SK-N-SH (cell line): ENCODE measurements at places on chromosomes 2 and 18.

DNA sequence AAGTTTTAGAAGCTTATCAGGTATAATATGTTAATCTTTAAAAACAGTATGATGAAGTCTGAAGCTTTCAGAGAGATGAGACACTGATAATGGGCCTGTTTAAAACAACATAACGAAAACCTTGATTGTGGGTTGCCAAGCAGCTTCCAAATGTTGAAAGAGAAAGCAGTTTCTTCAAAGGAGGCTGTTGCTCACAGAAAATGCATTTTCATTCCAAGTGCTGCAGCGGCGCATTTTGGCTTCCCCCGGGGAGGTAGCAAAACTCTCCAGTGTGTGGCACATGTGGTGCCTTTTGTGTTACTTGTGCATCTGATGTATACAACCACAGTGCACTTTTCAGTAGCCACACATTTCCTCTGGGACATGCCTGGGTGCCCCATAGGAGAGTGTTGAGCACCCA, 66.1 kb downstream of the TMEFF2 start:
- 0 out of 2 replicates have a peak, but pooled peaks cover 3% of the 10 kb centered on the region for H3K4me1 ChIP-seq
- H3K4me3 ChIP-seq = no peak overlapping the region
- H3K27ac ChIP-seq = no peak overlapping the region

- no peaks in the 10 kb centered on the region for H3K4me1 ChIP-seq
- peak; percentile 92 for DNase-seq
- H3K36me3 ChIP-seq = no peaks in the 10 kb centered on the region
- H3K27me3 ChIP-seq = no peaks in the 10 kb centered on the region
These were observed at the start of gene MOCOS for GRCh38 chr18:36187193-36187825. TSS of gene MOCOS (plus strand) at chr18:36187497. CDS start at chr18:36187540, 43 bp downstream.

DNA sequence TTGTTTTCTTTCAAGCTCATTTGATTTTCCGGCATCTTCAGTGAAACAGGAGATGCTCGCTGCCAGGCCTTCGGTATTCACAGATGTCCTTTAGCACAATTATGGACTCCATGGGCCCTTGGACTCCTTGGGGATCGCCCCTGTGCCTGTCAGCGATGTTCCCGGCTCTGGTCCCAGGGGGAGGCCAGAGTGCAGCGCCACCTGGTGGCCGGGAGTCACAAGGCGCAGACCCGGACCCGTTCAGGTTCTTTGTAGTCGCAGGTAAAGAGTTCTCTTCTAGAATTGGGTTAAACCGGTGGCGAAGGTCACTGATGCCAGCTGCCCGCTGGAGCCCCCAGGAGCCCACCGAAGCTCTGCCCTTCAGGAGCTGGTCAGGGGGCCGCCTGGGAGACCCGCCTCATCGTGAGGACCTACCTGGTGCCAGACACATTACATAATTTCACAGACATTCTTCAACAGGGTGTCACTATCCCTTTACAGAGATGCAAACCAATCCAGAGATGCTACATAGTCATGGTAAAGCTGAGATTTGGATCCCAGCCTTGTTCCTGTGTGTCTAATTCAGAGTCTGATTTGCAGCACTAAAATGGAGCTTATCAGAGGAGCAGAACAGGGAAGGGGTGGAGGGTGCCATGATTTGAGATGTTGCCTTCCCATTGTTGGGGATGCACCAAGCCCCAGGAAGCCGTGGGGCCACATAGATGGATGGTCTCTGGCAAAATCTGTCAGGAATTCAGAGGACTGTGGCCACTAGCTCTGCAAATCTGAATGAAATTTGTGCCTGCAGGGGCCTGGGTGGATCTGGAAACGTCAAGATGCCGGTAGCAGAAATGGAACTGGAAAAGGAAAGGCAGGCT, 6.0 kb upstream of the INPP5D start:
- H3K27ac ChIP-seq = no peak overlapping the region
- no peaks in the 10 kb centered on the region for H3K36me3 ChIP-seq
- peak overlapping the region; percentile 24; the same call in 1 of the 2 replicates for H3K4me3 ChIP-seq

GRCh38 chr2:136363900-136364299, 246.0 kb upstream of the CXCR4 start:
- DNase-seq = no peak
- H3K4me1 ChIP-seq = no peaks in the 10 kb centered on the region; the same call in 1 of the 2 replicates
- no peak overlapping the region for H3K4me3 ChIP-seq

DNA sequence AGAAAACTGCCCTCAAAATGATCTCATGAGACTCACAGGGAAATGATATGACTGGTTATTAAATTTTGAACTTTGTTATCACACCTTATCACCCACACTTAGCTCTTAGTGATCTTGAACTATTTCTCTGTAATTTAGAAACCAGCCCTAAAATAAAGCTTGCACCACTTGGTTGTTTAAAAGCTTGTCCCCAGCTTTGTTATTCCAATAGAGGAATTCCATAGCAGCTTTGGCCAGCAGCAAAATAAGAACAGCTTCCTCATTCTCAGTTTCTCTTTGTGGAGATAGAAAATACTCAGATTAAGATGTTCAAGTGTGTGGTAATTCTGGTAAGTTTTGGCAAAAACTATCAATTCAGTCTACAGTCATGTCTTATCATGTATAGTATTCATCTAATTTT, 54.4 kb upstream of the CCDC68 start:
- no peaks in the 10 kb centered on the region for H3K36me3 ChIP-seq
- no peaks in the 10 kb centered on the region for H3K27me3 ChIP-seq
- no peak overlapping the region for H3K27ac ChIP-seq
- DNase-seq = no peak
- H3K4me1 ChIP-seq = no peaks in the 10 kb centered on the region

DNA sequence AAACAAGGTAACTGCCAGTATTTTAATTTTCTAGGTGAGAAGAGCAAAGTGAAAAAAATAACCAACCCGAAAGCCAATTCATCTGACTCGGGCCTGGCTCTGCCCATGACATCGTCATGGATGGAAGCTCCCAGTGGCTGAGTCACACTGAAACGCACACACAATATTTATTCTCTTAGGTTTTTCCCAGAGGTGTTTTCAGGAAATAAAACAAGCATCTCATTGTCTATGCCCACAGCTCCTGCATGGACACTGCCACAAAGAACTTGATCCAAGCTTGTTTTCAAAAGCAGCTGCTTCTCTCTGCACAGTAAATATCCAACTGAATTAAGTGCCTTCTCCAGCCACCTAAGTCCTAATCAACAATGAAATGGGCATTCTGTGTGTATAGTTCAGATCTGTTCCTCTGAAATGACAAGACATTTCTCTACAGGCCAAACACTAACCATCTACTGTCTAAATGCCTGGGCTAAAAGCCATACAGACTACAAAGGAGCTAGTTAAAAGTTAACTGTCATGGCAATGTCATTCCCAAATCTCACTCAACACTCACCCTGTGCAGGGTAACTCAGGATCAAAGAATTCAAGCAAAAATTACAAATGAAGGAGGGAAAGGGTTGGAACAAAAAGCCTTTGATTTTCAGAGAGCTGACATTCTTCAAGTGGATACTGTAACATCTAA, 62.9 kb downstream of the RPL31 start:
- no peak for DNase-seq
- H3K27ac ChIP-seq = peak overlapping the region; percentile 8; the same call in 1 of the 2 replicates
- H3K4me1 ChIP-seq = 0 out of 2 replicates have a peak, but pooled peaks cover 6% of the 10 kb centered on the region
- H3K36me3 ChIP-seq = no peaks in the 10 kb centered on the region
- H3K27me3 ChIP-seq = no peaks in the 10 kb centered on the region

DNA sequence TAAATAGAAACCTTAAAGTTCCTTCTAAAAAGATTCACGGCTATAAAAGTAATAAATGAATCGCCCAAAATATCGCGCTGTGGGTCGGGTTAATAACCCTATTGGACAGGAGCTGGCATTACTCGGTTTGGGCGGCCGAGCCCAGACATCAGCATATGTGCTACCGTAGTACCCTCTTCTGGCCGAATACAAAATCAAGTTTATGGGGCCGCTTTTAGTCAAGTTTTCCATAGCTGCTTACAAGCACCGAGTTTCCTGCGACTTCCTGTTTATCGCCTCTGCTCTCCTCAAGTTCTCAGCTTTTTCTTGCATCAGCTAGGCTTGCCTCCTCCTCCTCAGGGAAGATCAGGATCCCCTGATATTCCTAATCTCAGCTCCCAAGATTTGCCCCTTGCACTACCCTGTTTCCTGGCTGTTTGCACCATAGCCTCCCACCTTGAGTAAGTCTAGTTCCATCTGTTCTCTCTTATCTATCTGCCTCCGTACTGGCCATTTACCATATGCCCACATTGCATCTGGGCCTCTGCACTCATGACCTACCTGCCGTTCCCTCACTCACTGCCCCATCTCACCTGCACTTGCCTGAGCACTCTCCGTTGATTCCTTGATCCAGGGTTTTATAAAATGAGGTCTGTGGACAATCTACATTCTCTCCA, 56.1 kb downstream of the SLC35F5 start:
- no peak overlapping the region for H3K4me3 ChIP-seq
- H3K27me3 ChIP-seq = no peaks in the 10 kb centered on the region
- no peaks in the 10 kb centered on the region for H3K36me3 ChIP-seq
- 0 out of 2 replicates have a peak, but pooled peaks cover 4% of the 10 kb centered on the region for H3K4me1 ChIP-seq
- DNase-seq = peak; percentile 57

DNA sequence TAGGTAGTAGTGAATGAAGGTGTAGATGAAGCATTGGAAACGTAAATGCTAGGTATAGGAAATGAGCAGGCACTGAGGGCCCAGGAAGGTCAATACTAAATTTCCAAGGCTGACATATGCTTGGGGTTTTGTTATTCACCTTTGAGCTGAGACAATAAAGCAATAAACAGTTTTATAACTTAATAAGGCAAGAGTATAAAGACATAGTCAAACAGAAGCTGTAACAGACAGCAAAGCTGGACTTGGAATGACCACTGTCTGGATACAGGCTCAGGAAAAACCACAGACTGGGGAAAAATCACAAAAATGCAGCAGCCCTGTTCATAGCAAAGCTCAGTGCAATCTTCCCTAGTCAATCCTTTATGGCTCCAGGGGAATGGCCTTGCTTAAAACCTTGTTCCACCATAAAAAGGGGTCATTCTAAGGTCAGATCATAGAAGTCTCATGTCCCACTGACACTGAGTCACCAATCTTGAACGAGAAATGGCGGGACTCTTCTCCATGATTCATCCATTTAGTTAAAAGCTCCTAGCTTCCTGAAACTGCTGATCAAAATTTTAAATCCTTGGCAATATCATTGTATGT, 493.3 kb downstream of the CMPK2 start:
- DNase-seq = no peak
- no peaks in the 10 kb centered on the region for H3K36me3 ChIP-seq
- H3K27me3 ChIP-seq = no peaks in the 10 kb centered on the region
- H3K4me3 ChIP-seq = no peak overlapping the region

DNA sequence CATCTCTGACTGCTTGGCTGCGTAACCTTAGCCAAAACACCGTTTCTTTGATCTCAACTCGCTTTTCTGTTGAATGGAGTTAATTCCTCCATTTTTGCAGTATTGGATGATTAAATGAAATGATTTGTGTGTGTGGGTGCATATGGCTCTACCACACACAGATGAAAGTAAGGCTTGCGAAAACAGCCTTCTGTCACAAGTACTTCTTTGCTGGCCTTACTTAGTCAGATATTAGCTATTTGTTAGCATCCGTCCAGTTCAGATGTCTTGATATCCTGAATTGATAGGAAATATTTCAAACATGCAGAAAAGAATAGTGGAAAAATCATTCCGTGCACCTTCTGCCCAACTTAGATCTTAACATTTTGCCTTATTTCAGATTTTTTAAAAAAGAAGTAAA, 21.8 kb downstream of the NCOA1 start:
- 0 out of 2 replicates have a peak overlapping the region, but pooled peaks have one; percentile 0 for H3K27ac ChIP-seq
- peaks cover 24% of the 10 kb centered on the region; the same call in 1 of the 2 replicates for H3K4me1 ChIP-seq
- no peak for DNase-seq
- H3K36me3 ChIP-seq = no peaks in the 10 kb centered on the region
- H3K27me3 ChIP-seq = no peaks in the 10 kb centered on the region
- no peak overlapping the region for H3K4me3 ChIP-seq

DNA sequence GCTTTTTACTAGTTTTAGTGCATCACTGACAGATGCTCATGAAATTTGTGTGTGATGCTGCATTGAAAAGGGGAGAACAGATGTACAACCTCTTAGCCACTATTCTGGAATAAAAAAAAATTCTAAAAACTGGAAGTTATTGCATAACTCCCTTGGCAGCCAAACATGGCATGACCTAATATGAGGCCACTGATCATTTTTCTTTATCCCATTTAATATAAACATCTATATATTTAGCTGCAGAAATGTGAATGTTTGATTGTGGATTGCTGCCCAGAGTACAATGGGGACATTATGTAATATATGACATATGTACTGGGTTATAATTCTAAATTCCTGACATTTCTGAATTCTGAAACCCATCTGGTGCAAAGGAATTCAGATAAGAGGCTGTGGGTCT, 86.5 kb downstream of the CDCA7 start:
- no peak overlapping the region for H3K27ac ChIP-seq
- no peak overlapping the region for H3K4me3 ChIP-seq
- H3K27me3 ChIP-seq = no peaks in the 10 kb centered on the region; the same call in 1 of the 2 replicates
- H3K4me1 ChIP-seq = no peaks in the 10 kb centered on the region
- no peak for DNase-seq

DNA sequence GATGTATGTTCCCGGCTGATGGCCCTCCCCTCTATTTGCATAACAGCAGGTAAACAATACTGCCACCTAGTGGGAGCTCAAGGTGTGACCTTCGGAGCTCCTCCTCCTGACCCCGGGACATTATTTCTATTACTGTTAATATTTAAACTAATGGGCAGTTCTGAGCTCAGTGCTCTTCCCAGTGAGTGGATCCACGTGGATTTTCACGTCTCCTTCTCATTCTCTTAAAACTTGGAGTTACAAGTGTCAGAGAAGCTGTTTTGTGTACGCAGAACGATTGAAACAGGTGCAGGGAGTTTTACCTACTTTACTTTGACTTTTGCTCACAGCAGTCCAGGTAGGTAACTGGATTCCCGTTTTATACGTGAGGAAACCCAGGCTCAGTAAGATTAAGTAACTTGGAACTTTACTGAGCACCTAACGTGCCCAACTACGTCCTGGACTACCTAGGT, 127.3 kb downstream of the PRKCE start:
- no peaks in the 10 kb centered on the region for H3K27me3 ChIP-seq
- peaks cover 23% of the 10 kb centered on the region; the same call in 1 of the 2 replicates for H3K4me1 ChIP-seq
- DNase-seq = peak; percentile 86
- H3K27ac ChIP-seq = no peak overlapping the region
- no peak overlapping the region for H3K4me3 ChIP-seq
- no peaks in the 10 kb centered on the region for H3K36me3 ChIP-seq

- peak; percentile 63 for DNase-seq
- H3K27ac ChIP-seq = no peak overlapping the region
- no peaks in the 10 kb centered on the region for H3K27me3 ChIP-seq
- no peaks in the 10 kb centered on the region for H3K36me3 ChIP-seq
- peaks cover 26% of the 10 kb centered on the region for H3K4me1 ChIP-seq
These were observed 211.9 kb downstream of the HRH4 start for GRCh38 chr18:24672165-24672941.

- H3K27me3 ChIP-seq = no peaks in the 10 kb centered on the region
- peak; percentile 36 for DNase-seq
- no peak overlapping the region for H3K4me3 ChIP-seq
- no peak overlapping the region for H3K27ac ChIP-seq
- H3K36me3 ChIP-seq = no peaks in the 10 kb centered on the region
These were observed 114.7 kb downstream of the DNAH6 start for GRCh38 chr2:84631047-84631446.

- H3K4me1 ChIP-seq = no peaks in the 10 kb centered on the region
- H3K27ac ChIP-seq = no peak overlapping the region
- no peak overlapping the region for H3K4me3 ChIP-seq
These were observed 24.3 kb upstream of the MAPRE3 start for GRCh38 chr2:26945991-26946750.

GRCh38 chr2:176087330-176088047, 3.7 kb upstream of the EVX2 start:
- H3K36me3 ChIP-seq = no peaks in the 10 kb centered on the region
- peak overlapping the region; percentile 52; the same call in 1 of the 2 replicates for H3K4me3 ChIP-seq
- peaks cover 97% of the 10 kb centered on the region for H3K27me3 ChIP-seq
- DNase-seq = no peak

GRCh38 chr2:215262741-215263362, 49.0 kb upstream of the ATIC start:
- H3K4me1 ChIP-seq = no peaks in the 10 kb centered on the region
- DNase-seq = no peak
- no peaks in the 10 kb centered on the region for H3K27me3 ChIP-seq
- H3K4me3 ChIP-seq = no peak overlapping the region
